Aortic smooth muscle cell (primary cell): ENCODE measurements at places on chromosomes 4 and X. TPM values are rescaled to one million over a fixed set of nuclear protein-coding genes. Genes with fewer than 3 reads are reported as not detected.

Gene RXFP1
- total RNA-seq, result 19.6 and 23.9 TPM in 2 replicates

Gene TLR10
- total RNA-seq, result not detected in 2 replicates

Gene DUSP21
- not detected in 2 replicates for total RNA-seq

Gene AR
- total RNA-seq, result 5.7 and 10.4 TPM in 2 replicates

Gene SH3RF1
- 35.0 and 45.0 TPM in 2 replicates for total RNA-seq

Gene RAB33A
- 0.53 and 0.93 TPM in 2 replicates for total RNA-seq

Gene AKAP4
- not detected in 2 replicates for total RNA-seq

Gene SRPX2
- total RNA-seq, result 31.6 and 44.0 TPM in 2 replicates

Gene FAM156A
- 9.3 and 10.4 TPM in 2 replicates for total RNA-seq

Gene PRICKLE3
- 5.2 and 6.0 TPM in 2 replicates for total RNA-seq

Gene ITIH6
- under 0.01 TPM in 1 of 2 replicates, not detected in the other for total RNA-seq

Gene PASD1
- total RNA-seq, result not detected in 2 replicates

Gene IL2
- total RNA-seq, result not detected in 2 replicates

Gene SCLT1
- total RNA-seq, result 9.6 and 11.6 TPM in 2 replicates

Gene ETNPPL
- 0.26 TPM in 1 of 2 replicates, not detected in the other for total RNA-seq

Gene DUSP9
- not detected in 2 replicates for total RNA-seq

Gene FRMPD3
- not detected in 2 replicates for total RNA-seq

Gene HSD17B13
- total RNA-seq, result under 0.01 and 0.06 TPM in 2 replicates

Gene SCD5
- 5.0 and 16.6 TPM in 2 replicates for total RNA-seq

Gene ENPP6
- total RNA-seq, result not detected in 2 replicates

Gene CSAG1
- total RNA-seq, result not detected in 2 replicates

Gene WFS1
- total RNA-seq, result 15.6 and 23.4 TPM in 2 replicates

Gene SLC25A14
- 10.3 and 10.8 TPM in 2 replicates for total RNA-seq

Gene MAP7D2
- 0.26 TPM in 1 of 2 replicates, not detected in the other for total RNA-seq

Gene FAM184B
- not detected in 2 replicates for total RNA-seq

Gene HMGN5
- 2.2 TPM in 2 replicates for total RNA-seq

Gene TIGD4
- 0.12 and 0.13 TPM in 2 replicates for total RNA-seq

Gene GPC4
- 0.53 and 1.1 TPM in 2 replicates for total RNA-seq

Gene PCDH10
- 26.4 and 50.9 TPM in 2 replicates for total RNA-seq

Gene DMP1
- not detected in 2 replicates for total RNA-seq
